ENCODE measurements at places on chromosomes 3 and 15.

DNA sequence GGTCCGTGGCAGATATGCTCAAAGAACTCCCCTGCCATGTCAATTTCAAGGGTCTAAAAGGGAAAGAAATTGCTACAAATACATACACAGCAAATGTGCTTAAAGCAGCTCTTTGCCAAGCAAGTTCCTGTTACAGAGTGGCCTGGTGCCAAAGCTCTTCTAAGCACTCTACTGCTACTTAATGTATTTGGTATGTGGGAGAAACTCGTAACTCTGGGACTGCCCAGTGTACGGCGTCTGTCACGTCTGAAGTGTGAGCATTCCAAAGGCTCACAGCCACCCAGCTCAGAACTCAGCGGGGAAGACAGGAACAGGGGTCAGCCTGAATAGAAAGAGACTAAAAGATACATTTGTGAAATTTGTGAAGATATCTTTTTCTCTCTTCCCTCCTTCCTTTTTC is 54.6 kb downstream of the RBMS3 start:
- peak; percentile 96 for DNase-seq

DNA sequence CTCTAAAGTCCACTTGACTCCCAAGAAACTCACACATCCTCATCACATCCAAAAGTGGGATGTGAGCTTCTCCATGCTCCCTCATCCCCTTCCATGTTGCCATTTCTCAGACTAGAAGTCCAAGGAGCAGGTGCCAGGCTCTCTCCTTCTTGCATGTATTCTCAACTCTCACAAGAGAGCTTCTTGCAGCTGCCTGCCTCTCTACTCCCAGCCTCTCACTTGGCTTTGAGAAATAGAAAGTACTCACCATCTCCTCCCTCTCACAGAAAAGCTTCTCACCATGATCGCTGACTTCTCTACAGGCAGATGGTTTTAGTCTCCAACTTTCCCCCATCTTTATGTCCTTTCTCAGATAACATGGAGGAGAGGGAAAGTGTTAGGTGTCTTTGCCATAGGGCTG is 26.6 kb downstream of the COL8A1 start:
- DNase-seq = no peak

DNA sequence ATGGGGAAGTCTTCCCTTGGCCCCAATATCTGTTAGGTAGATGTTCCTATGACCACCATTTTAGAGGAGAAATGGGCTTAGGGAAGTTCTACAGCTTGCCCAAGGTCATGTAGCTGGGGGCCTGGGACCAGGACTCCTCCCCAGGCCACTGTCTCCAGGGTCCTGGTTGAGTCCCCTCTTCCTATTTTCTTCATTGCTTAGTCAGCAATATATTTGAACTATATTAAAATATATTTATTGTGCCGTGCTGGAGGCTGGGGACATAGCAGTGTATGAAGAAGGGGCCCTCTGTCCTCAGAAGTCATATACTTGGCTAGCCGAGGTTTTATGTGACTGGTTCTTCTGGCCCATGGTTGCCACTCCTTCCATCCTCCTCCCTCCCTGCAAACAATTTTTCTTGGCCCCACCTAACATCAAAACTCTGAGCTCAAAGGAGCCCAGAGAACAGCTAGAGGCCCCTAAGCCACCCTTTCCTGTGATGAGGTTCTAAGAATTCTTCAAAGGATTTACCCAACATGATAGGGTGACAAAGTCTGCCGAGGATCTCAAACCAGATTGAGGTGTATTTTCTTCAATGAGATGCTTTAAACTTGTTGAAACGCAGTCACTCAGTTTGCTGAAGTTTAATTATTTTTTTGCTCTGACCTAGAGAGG is 121.2 kb upstream of the RASGRP1 start:
- no peak for DNase-seq

- DNase-seq = peak; percentile 49
Measured at GRCh38 chr15:75104804-75105557, 81.6 kb downstream of the PPCDC start.

DNA sequence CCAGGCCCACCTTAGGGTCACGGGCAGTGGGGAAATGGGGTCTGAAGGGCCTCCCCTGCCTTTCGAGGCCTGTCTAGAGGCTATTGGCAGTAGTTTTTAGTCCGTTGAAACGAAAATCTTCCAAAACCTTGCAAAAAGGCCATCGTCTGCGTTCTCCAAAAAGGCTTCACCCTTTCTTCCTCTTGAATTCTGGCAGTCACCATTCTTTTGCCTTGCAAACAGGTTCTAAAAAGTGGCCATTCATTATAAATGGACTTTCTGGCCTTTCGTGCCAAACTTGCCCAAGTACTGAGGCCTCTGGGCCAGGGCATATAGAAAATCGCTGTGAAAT is 367 bp upstream of the TARS3 start:
- no peak for DNase-seq
